ENCODE measurements at places on chromosomes 6 and 20. TPM values are rescaled to one million over a fixed set of nuclear protein-coding genes. Genes with fewer than 3 reads are reported as not detected.

- peaks cover 17% of the 10 kb centered on the region for H3K36me3 ChIP-seq
- no peak overlapping the region for H3K4me3 ChIP-seq
- H3K4me1 ChIP-seq: peaks cover 10% of the 10 kb centered on the region
Observed at GRCh38 chr20:38973107-38973506, 11.0 kb downstream of the DHX35 start.

DNA sequence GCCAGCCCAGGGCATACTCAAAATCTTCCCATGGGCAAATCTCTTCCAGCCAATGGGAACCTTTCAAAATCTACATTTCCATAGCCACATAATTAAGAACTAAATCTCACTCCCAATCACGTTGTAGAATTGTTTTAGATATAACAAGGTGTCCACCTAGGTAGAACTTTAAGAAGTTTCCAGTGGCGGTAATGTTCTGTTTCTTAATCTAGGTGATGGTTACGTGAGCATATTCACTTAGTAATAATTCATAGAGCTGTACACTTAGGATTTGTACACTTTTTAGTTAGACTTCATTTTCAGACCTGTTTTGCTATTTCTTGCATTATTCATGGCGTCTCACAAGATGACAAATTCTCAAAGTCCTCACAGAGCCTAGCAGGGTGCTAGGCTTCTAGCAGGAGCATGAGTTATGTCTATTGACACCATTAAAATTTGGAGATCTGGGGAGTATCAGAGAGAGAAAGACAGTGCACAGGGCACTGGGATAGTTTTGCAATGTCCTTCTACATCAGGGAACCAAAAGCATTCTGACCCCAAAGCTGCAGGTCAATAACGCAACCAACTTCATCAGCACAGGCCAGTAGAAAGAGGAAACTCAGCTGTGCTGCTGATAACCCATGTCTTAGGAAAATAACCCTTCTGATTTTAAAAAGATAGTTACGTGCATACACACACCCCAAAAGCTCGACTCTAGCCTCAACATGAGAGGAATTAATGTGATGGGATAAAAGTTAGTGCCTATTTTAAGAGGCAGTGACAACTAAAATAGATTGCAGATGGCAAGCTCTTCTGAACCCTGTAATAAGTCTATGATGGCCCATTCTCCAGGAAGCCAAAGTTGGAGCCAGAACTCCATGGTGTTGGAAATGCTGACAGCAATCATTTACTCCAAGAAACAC is 518.1 kb upstream of the JARID2 start:
- no peak overlapping the region for H3K4me3 ChIP-seq
- no peak for DNase-seq
- H3K4me1 ChIP-seq: peaks cover 69% of the 10 kb centered on the region
- H3K36me3 ChIP-seq: peaks cover 20% of the 10 kb centered on the region
- H3K27ac ChIP-seq: peak overlapping the region; percentile 93
- H3K27me3 ChIP-seq: no peaks in the 10 kb centered on the region

DNA sequence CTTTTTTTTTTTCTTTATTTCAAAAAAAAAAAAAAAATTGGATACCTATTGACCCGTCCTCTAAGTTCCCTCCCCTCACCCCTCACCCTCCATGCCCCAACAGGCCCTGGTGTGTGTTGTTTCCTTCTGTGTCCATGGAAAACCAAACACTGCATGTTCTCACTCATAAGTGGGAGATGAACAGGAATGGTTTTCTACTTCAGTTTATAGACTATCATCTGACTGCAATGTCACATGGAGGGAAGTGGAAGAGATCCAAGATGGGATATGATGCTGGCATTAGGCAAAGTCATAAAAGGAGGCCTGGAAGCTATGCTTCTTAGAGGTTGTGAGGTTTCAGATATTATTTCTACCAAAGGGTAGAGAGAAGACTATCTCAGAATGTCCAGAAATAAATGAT is 237.5 kb downstream of the MAFB start:
- no peaks in the 10 kb centered on the region for H3K4me1 ChIP-seq
- no peak for DNase-seq
- H3K27ac ChIP-seq: no peak overlapping the region
- H3K4me3 ChIP-seq: no peak overlapping the region

- no peak overlapping the region for H3K4me3 ChIP-seq
- no peaks in the 10 kb centered on the region for H3K36me3 ChIP-seq
- no peak for DNase-seq
- no peaks in the 10 kb centered on the region for H3K27me3 ChIP-seq
- no peak overlapping the region for H3K27ac ChIP-seq
Observed at GRCh38 chr6:162379757-162380409, 347.7 kb downstream of the PRKN start.

GRCh38 chr6:113073611-113074191 is 726.6 kb downstream of the RFPL4B start:
- no peaks in the 10 kb centered on the region for H3K36me3 ChIP-seq
- H3K4me3 ChIP-seq: no peak overlapping the region
- no peak for DNase-seq

GRCh38 chr6:19070520-19070919 is 683.4 kb downstream of the RNF144B start:
- H3K36me3 ChIP-seq: no peaks in the 10 kb centered on the region
- DNase-seq: no peak
- no peaks in the 10 kb centered on the region for H3K27me3 ChIP-seq
- no peak overlapping the region for H3K4me3 ChIP-seq
- H3K27ac ChIP-seq: no peak overlapping the region

- H3K4me1 ChIP-seq: peaks cover 5% of the 10 kb centered on the region
- H3K4me3 ChIP-seq: no peak overlapping the region
- peaks cover 1% of the 10 kb centered on the region for H3K27me3 ChIP-seq
- no peak for DNase-seq
Observed at GRCh38 chr20:37278966-37279590, 10.4 kb upstream of the MANBAL start.

- H3K4me3 ChIP-seq: no peak overlapping the region
- no peaks in the 10 kb centered on the region for H3K27me3 ChIP-seq
- H3K4me1 ChIP-seq: peaks cover 71% of the 10 kb centered on the region
Observed at GRCh38 chr20:1621316-1621715, 1.5 kb upstream of the SIRPB1 start.

DNA sequence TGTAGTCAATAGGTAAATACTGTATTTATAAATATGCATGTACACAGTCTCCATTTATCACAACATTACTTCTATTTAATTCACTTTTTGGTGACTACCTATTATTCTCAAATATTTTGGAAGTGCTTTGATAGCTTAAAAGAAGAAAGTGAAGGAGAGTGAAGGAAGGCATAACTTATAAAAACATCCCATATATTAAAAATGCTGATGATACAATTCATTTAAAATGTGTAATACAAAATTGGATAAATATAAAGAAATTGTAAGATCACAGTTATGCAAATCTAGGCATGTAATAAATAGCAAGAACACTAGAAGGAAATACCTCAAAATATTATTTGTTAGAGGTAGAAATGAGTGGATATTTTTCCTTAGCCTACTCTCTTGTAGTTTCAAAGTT is 111.6 kb upstream of the ADTRP start:
- no peaks in the 10 kb centered on the region for H3K27me3 ChIP-seq
- H3K4me1 ChIP-seq: peaks cover 2% of the 10 kb centered on the region
- no peak for DNase-seq
- no peak overlapping the region for H3K27ac ChIP-seq

DNA sequence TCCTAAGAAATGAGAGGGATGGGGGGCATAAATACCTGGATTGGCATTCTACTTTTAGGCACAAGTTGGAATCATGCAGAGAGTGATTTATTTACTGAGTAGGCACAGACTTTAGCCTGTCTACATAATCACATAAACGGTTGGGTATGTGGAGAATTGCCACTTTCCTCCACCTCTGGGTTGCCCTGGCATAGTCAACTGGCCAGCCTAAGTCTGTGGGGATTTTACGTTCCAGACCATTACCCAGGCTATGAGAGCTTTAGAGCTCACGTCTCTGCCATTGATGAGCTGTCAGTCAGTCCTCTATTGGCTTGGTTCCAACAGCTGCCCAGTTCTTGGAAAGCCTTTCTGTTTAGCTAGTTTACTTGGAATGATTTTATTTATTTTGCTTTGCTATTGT is 5.0 kb upstream of the BHLHE23 start:
- H3K4me3 ChIP-seq: no peak overlapping the region
- peaks cover 2% of the 10 kb centered on the region for H3K36me3 ChIP-seq
- no peak overlapping the region for H3K27ac ChIP-seq
- H3K4me1 ChIP-seq: peaks cover 26% of the 10 kb centered on the region
- H3K27me3 ChIP-seq: peaks cover 38% of the 10 kb centered on the region
- DNase-seq: no peak

DNA sequence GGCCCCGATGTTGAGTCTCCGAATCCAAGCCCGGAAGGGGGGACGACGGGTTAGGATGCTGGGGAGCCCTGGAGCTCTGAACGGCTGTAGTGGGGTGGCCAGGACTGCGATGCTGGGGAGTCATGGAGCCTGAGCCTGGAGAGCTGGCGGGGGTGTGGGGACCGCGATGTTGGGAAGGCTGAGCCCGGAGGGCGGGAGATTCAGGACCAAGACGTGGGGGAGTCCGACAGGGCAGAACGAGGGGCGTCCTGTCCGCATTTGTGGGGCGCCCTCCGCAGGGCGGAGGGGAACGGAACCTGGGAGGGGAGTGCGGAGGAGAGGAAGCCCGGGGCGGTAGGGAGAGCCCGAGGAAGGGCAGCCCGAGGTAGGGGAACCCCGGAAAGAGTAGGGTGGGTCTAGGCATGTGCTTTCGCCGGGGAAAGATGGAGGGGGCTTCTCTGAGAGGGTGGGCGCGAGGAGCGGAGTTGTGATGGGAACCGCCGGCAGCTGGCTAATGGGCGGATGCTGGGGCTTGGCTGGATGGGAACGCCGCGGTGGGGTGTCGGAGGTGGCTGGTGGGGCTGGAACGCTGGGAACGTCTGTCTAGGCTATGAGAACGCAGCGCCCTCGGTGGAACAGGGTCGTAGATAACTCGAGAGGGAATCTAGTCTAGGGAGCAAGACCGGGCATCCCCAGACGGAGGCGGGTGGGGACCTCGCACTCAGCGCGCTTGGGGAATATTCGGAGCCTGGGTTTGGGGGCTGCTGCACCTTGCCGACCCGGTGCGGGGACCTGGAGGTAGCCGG is 684 bp downstream of the PAQR8 start:
- peak; percentile 63 for DNase-seq
- H3K27ac ChIP-seq: peak overlapping the region; percentile 98
- peaks cover 45% of the 10 kb centered on the region for H3K4me1 ChIP-seq
- H3K4me3 ChIP-seq: peak overlapping the region; percentile 100

- no peak overlapping the region for H3K4me3 ChIP-seq
- no peaks in the 10 kb centered on the region for H3K4me1 ChIP-seq
- peaks cover 17% of the 10 kb centered on the region for H3K27me3 ChIP-seq
- H3K27ac ChIP-seq: no peak overlapping the region
- DNase-seq: no peak
Observed at GRCh38 chr20:58374027-58374850, 14.8 kb upstream of the VAPB start.

DNA sequence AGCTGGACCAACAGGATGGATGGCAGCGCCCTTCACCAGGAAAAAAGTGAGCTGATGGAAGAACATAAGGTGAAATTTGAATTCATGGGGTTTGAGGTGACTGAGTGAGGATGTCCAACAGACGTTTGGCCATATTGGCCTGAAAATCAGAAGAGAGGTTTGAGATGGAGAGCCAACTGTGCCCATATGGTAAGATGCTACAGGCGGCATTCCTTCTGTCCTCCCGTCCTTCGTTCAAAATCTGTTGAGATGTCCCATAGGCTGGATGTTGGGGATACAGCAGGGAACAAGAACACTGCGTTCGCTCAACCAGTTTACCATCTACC is 468 bp upstream of the CMTR1 start:
- H3K27me3 ChIP-seq: peaks cover 8% of the 10 kb centered on the region
- peaks cover 34% of the 10 kb centered on the region for H3K4me1 ChIP-seq
- peak overlapping the region; percentile 79 for H3K27ac ChIP-seq
- peaks cover 11% of the 10 kb centered on the region for H3K36me3 ChIP-seq
- DNase-seq: no peak

- H3K36me3 ChIP-seq: no peaks in the 10 kb centered on the region
- peaks cover 14% of the 10 kb centered on the region for H3K4me1 ChIP-seq
- DNase-seq: no peak
- H3K27ac ChIP-seq: no peak overlapping the region
Observed at GRCh38 chr20:44552950-44553908, 29.1 kb upstream of the PKIG start.

- no peak overlapping the region for H3K27ac ChIP-seq
- DNase-seq: no peak
- no peaks in the 10 kb centered on the region for H3K4me1 ChIP-seq
- no peak overlapping the region for H3K4me3 ChIP-seq
- H3K36me3 ChIP-seq: no peaks in the 10 kb centered on the region
Observed at GRCh38 chr20:62517168-62517567, 41.4 kb upstream of the GATA5 start.

- DNase-seq: no peak
- no peaks in the 10 kb centered on the region for H3K36me3 ChIP-seq
- H3K27ac ChIP-seq: no peak overlapping the region
- H3K4me1 ChIP-seq: no peaks in the 10 kb centered on the region
- H3K4me3 ChIP-seq: no peak overlapping the region
Observed at GRCh38 chr6:39389484-39389767, 66.9 kb upstream of the KCNK16 start.

DNA sequence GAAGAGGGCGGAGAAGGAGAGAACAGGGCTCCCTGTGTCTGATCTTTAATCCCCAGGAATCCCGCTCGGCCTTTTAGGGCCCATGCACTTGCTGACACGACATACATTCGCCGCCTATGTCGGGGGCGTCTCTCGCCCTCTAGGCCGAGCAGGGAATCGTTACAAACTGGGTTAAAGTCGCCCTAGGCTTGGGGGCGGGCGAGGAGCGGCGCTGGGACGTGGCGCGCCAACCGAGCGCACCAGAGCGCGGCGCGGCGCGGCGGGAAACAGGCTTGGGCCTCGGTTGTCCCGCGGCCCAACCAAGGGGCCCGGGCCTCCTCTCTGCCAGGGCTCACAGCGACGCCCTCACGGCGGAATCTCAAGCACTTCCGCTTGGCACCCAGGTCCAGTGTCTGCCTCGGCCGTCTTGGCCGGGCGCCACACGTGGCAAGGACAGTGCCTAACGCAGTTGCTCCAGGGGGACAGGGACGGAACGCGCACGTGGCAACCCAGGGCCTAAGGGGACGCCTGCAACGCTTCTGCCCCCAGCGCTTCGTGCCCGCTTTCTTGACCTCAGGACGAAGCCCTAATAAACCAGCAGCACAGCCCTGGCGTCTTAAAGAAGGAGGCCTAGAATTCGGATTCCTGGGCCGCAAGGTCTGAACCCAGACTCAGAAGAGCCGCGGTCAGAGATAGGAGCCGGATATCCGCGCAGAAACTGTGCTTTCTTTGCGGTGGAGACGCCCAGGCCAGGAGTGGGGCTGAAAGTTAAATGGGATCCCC is 71.5 kb downstream of the NCR2 start:
- H3K27me3 ChIP-seq: peaks cover 2% of the 10 kb centered on the region
- no peak for DNase-seq
- no peaks in the 10 kb centered on the region for H3K36me3 ChIP-seq
- no peak overlapping the region for H3K4me3 ChIP-seq
- no peak overlapping the region for H3K27ac ChIP-seq

- H3K36me3 ChIP-seq: no peaks in the 10 kb centered on the region
- DNase-seq: no peak
- H3K27ac ChIP-seq: no peak overlapping the region
- no peaks in the 10 kb centered on the region for H3K27me3 ChIP-seq
- H3K4me3 ChIP-seq: no peak overlapping the region
Observed at GRCh38 chr20:44695674-44696300, 19.4 kb upstream of the CCN5 start.

Gene COL9A3
- total RNA-seq: not detected

Gene DDO
- not detected for total RNA-seq

Gene PSMF1
- total RNA-seq: 150 TPM

Gene RHAG
- total RNA-seq: not detected

Gene CLDN20
- not detected for total RNA-seq

Gene CALHM4
- total RNA-seq: not detected

Gene NOX3
- total RNA-seq: not detected

Gene BHLHE23
- not detected for total RNA-seq

Gene SLC13A3
- total RNA-seq: not detected

Gene MYL9
- total RNA-seq: not detected

Measured in activated CD8-positive, alpha-beta T cell treated with anti-CD3 and anti-CD28 coated beads for 36 hours (primary cell).